ENCODE measurements at places on chromosomes 1 and 21. TPM values are rescaled to one million over a fixed set of nuclear protein-coding genes. Genes with fewer than 3 reads are reported as not detected.

HCRTR1 gene
- 0.23 TPM for polyA plus RNA-seq

HPDL gene
- 1.8 TPM for polyA plus RNA-seq

SPRR2F gene
- polyA plus RNA-seq = not detected

SERPINC1 gene
- polyA plus RNA-seq = 0.12 TPM

CNKSR1 gene
- 2.5 TPM for polyA plus RNA-seq

FCGR1A gene
- 3.0 TPM for polyA plus RNA-seq

THEMIS2 gene
- 3.0 TPM for polyA plus RNA-seq

PHACTR4 gene
- polyA plus RNA-seq = 30.0 TPM

FAAP20 gene
- 50.9 TPM for polyA plus RNA-seq

APCS gene
- not detected for polyA plus RNA-seq

GSTM5 gene
- polyA plus RNA-seq = 19.8 TPM

CALML6 gene
- 211 TPM for polyA plus RNA-seq

FTCD gene
- 1.1 TPM for polyA plus RNA-seq

DNA sequence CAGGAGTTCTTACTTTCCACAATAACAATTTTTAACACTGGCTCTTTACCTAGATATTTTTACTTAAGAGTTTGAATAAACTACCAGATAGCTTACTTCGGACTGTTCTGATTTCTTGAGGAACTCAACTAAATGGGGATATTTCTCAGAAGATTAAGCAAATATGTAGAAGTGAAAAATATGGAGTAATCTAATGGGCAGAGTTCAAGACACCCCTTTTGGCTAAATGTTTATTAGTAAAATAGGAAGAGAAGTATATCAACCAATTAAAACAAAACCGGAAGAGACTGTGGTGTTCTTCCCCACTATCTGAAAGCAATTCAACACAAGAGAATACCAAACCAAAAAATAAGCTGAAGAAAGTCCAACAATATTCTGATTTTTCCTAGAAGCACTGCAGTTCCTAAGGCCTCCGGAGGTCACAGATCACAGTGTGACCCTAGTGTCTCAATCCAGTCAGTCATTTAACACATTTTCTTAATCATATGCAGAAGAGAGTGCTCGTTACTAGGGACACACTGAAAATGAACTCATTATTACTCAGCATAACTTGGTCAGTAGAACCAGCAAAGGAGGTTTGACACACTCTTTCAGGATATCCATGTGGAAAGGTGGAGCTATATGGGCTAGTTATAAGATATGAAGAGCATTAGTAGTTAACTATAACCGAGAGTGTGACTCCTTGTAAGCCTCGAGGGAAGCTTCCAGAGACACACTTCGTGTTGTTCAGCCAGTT lies 5.2 kb downstream of the SIPA1L2 start:
- no peak for DNase-seq

- no peak for DNase-seq
These were observed 6.5 kb upstream of the C1orf146 start for GRCh38 chr1:92211166-92211565.

- DNase-seq = no peak
These were observed at the start of gene HCRTR1 for GRCh38 chr1:31617218-31617915. HCRTR1 (plus strand) TSS chr1:31617689; CDS start chr1:31619193, 1,504 bp downstream.

DNA sequence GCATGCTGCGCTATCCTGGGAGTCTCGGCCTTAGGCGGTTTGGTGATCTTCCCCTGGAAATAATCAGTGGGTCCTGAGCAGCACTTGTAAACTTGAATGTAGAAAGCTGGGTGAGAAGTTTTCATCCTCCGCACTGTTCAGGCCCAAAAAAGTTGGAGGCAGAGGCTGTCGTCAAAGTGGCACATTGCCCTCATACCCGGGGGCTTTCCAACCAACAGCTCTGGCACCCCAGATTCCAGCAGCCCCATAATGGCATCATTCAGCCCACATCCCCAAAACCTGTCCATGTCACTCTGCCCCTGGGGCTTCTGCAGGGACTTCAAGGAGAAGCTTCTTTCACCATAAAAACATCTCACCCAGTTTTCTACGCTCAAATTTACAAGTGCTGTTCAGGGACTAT lies 59.3 kb downstream of the TOR1AIP2 start:
- no peak for DNase-seq

DNA sequence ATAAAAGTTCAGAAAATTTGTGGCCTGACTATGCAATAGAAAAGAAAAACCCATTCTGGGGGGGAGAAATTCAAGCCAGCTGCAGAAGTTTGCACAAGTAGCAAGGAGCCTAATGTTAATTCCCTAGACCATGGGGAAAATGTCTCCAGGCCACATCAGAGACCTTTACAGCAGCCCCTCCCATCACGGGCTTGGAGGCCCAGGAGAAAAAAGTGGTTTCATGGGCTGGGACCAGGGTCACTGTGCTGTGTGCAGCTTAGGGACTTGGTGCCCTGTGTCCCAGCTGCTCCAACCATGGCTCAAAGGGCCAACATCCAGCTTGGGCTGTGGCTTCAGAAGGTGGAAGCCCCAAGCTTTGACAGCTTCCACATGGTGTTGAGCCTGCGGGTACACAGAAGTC lies 42.0 kb downstream of the IL23R start:
- DNase-seq = no peak

GRCh38 chr1:244211559-244211944 lies 160.5 kb downstream of the ZBTB18 start:
- no peak for DNase-seq

- peak; percentile 8 for DNase-seq
These were observed 44.5 kb upstream of the OSBPL9 start for GRCh38 chr1:51572365-51572764.

DNA sequence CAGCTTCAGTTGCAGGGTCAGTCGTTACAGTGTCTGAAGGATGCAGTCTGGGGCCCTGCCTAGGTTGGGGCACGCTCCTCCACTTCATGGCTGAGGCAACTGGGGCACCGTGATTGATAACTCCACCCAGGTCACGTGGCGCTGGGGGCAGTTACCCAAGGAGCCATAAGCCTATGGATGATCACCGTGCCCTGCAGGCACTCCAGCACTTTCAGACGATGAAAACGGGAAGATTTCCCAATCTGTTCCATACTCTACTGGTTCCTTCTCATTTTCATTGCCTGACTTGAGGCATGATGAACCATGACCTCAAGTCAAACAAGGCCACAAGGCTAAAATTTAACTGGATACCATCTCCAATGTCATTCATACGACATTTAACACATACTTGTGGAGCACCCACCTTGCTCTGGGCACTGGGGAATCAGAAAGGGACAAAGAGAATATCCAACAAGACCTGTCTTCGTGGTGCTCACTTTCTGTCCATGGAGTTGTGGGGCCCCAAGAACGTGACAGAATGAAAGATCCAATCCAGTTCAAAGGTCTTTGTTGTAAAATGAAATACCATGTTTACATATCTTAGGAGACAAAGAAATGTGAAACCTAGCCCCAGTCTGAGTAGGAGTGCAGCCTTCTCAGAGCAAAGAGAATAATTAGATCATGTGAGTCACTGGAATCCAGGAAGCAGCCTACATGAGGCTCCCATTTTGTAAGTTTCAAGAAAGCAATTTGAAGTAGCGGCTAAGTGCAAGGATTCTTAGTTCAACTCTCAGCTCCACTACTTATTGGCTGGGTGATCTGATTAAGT lies 39.4 kb upstream of the SPOCD1 start:
- no peak for DNase-seq

DNA sequence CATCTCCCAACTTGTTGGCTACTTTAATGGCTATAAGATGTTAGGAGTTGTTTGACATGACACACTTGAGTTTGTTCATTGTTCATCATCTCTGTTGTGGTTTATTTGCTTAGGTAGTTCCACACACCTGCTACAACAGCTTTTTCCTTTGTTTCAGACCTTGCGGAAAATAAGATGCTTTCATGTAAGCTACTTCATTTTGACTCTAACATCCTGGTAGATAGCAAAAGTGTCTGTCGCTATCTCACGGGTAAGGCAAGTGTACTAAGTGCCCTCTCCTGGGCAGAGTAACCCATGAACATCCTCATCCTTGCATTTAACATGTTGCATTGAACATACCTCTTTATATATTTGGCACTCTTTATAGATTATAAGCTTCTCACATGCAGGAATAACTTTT lies 1.6 kb upstream of the OR10T2 start:
- no peak for DNase-seq

GRCh38 chr1:65149351-65150107 lies 1.5 kb downstream of the AK4 start:
- no peak for DNase-seq

- DNase-seq = no peak
These were observed 23.2 kb downstream of the TNNT2 start for GRCh38 chr1:201354151-201354900.

GRCh38 chr21:46636181-46636512 lies 673 bp downstream of the PRMT2 start:
- no peak for DNase-seq

- DNase-seq = peak; percentile 72
These were observed at the start of gene PINK1 for GRCh38 chr1:20633190-20634064. PINK1 (plus strand) TSS chr1:20633458; CDS start chr1:20633549, 91 bp downstream.

DNA sequence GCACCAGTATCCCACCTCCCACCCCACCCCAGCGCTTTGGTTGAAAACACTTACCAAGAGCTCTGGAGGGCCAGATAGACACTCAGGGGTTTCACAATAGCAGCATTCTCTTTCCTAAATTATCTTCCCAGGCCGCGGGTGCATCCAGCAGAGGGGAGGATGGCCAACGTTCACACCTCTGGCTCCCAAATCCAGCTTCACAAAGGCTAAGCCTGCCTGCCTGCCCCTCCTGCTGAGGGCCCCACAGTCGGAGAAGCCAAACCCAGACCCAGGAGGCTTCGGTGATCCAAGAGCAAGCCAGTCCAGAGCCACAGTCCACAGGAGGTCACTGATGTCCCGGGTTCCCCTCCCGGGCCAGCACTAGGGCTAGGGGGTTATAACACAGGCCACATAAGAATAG lies 231.9 kb downstream of the TRABD2B start:
- DNase-seq = no peak

GRCh38 chr1:38558500-38559445 lies 300.8 kb downstream of the RRAGC start:
- no peak for DNase-seq
